ENCODE measurements at places on chromosomes 1 and 21.

DNA sequence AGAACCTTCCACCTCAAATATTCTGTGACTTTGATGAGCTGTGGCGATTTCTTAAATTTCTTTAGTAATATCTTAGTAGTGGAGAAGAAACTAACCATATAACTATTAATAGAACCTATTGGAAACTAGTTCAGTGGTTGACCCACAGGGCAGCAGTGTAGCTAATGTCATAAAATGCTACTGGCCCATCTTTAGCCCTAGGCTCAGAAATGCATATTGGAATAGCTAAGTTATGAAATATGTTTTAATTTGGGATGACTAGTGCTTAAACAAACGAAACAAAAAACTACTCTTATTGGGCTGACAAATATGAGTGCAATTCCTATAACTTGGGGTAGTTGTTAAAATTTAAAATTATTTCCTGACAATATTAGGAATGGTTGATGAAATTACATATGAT is 20.2 kb downstream of the MACO1 start:
- DNase-seq, result no peak

DNA sequence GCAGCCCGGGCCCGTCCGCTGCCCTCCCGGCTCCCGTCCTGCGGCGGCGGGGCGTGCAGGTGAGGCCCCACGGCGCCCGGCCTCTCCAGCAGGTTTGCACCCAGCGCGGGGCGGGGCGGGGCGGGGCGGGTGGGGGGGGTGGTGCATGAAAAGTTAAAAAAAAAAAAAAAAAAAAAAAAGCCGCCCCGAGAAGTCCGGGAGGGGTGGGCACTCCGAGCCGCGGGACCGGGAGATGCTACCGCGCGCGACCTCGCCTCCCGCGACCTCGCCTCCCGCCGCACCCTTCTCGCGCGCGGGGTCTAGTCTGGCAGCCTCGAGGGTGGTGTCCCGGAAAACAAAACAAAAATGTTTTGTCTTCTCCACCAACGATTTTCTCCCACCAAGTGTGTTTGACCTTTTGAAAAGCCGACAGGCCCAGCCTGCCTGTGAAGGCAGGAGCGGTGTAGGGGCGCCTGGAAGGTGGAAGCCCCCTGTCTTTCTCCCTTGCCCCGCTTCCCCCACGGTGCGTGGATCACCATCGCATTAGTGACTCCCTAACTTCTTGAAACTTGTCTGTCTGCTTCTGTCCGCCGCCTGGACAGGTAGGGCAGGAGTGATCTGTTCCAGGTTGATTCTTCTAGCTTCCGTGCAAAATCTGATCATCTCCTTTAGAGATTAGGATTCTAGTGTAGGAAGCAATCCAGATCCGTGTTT is 569 bp downstream of the RCAN3 start:
- DNase-seq, result peak; percentile 45

DNA sequence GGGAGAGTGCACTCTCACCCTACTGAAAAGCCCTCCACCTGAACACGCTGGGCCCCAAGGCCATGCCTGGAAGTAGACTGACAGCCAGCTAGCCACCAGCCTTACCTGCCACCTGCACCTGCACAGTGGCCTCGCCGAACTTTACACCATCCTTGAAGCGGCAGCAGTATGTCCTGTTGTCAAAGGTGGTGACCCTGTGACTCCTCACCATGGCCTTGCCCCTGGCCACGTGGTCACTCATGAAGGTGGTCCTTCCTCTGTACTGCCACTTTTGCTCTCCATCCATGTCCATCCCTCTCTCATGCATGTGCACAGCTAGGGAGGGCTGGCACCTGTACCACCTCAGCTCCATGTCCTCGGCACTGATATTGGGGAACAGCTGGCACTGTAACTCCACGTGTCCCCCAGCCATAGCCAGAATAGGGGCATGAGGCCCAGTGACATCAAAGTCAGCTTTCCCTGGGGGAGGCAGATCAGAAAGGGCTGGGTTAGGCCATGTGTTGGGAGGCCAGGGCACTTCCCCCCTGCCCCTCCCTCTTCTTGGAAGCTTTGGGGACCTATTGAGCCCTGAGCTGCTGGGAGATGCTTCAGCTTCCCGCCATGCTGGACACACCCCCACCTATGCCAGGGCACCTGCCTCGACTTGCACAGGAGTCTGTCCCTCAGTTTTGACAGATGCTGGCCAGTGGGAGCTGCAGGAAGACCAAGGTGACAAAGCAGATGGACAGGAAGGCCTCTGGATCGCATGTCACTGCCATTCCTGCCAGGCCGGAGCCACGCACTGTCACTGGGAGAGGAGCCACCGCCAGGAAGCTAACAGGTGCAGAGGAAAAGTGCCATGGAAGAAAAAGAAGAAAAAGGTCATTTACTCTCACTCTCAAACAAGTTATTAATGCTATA is 24.6 kb downstream of the RNF187 start:
- no peak for DNase-seq

GRCh38 chr1:235679644-235680043 is 30.1 kb upstream of the GNG4 start:
- no peak for DNase-seq

DNA sequence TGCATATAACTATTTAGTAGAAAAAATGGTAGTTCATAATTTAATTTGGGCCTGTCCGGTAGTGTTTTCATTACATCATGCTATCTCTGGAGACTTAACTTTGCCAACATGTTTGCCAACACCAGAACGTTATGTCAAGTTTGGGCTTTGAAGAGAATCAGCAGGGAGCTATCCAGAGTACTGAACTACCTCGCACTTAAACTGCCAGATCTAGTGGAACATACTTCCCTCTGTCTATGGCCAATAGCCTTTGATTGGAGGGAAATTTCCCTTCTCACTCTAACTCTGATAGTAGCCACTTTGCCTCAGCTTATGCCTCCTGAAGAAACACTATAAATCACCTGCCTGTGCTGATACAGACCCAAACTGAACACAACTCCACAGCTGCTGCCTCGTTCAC is 10.0 kb downstream of the LRRC53 start:
- no peak for DNase-seq

DNA sequence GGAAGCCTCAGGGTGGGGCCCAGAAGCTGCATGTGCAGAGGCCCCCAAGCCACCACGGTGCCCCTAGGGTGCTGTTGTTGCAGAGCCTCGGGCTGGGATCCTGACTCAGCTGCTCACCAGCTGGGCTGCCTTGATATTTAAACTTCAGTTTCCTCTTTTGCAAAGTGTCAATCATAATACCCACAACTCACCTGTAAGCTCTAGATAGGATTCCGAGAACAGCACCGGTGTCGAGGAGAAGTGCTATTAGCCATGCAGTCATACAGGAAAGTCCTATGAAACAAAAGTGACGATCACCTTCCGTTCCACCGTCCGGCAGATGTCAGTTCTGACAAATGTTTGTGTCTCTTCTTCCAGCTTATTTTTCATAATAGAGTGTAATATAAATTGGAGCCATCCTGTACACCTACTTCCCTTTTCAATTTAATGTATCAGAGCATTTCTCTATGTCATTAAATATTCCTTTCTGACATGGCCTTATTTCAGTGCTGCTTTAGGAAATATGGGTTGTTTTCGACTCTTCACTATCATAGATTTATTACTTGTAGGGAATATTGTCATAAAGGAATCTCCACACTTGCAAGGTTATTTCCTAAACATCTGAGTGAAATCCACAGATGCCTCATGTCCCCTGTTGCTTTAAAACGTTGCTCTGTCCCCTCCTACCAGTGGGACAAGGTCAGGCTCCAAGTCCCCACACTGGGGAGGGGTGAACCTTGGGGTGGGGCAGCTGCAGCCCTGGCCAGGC is 100.8 kb downstream of the SIK1 start:
- DNase-seq, result no peak

GRCh38 chr21:37128076-37128475 is 55.0 kb downstream of the TTC3 start:
- no peak for DNase-seq

DNA sequence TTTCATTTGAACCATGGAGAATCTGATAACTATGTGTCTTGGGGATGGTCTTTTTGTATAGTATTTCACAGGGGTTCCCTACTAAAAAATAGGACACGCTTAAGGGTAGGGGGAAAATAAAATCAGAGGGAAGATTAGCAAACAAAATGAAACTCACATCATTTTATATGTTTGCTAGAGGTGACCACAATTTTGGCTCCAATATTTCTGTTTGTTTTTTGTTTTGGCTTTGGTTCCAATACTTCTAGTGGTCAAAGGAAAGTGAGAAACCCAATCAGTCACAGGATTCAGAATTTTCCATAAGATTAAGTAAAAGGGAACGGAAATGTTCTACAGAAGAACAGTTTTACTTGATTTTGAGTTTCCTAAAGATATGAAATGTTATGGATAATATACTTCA is 42.3 kb upstream of the SSX2IP start:
- no peak for DNase-seq

DNA sequence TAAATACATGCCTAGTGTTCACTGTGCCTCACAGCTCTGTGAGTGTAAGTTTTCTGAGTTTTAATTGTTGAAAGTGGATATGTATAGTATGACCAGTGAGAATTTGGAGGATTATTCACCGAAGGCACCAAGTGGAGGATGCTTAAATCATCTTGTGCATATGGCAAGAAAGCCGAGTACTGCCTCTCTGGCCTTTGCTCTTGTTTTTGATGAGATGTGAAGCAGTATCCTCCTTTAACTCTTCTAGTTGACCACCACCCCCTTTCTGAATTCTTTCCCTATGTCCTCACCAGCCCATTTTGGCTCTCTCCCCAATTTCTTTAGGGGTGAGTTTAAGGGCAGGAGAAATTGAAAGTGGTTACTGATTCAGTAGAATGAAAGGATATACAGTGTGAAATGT is 130.4 kb downstream of the SYT2 start:
- no peak for DNase-seq

- DNase-seq, result peak; percentile 88
Observed at GRCh38 chr1:27668808-27669723, 2.9 kb downstream of the IFI6 start.

GRCh38 chr1:160129046-160129445 is 13.5 kb downstream of the ATP1A2 start:
- DNase-seq, result no peak

- no peak for DNase-seq
Observed at GRCh38 chr1:82059959-82060358, 259.2 kb downstream of the ADGRL2 start.

- DNase-seq, result no peak
Observed at GRCh38 chr1:238954865-238955264, 431.5 kb upstream of the CHRM3 start.

GRCh38 chr1:51741121-51741681 is 124.3 kb downstream of the OSBPL9 start:
- DNase-seq, result no peak

DNA sequence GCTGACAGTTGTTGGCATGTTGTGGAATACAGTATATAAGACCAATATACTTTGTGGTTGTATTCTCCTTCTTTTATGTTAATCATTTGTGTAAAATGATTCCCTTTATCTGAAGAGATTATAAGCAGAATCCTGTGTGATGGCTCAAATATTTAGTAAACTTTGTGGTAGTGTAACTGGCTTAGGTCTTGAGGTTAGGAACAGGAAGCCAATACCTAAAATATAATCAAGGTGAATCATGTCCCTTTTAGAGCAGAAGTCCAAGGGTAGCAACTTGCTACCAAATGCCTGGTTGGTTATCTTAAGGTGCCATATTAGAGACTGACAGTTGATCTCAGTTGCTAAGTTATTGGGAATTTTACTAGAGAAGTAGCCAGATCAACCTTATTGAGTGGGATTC is 398.5 kb upstream of the ADAMTS5 start:
- no peak for DNase-seq

- DNase-seq, result no peak
Observed at GRCh38 chr1:84508510-84508909, 2.1 kb upstream of the GNG5 start.

- DNase-seq, result no peak
Observed at GRCh38 chr1:55466373-55466772, 251.2 kb upstream of the USP24 start.

GRCh38 chr21:45261093-45261492 is 26.6 kb downstream of the POFUT2 start:
- DNase-seq, result no peak
